ENCODE measurements at places on chromosomes 3 and 15. TPM values are rescaled to one million over a fixed set of nuclear protein-coding genes. Genes with fewer than 3 reads are reported as not detected.

Gene MYH15
- total RNA-seq: 0.20 TPM

Gene GHSR
- total RNA-seq: not detected

Gene CADPS
- total RNA-seq: 0.59 TPM

Gene SNX4
- 41.8 TPM for total RNA-seq

Gene AQP9
- not detected for total RNA-seq

Gene SPSB4
- total RNA-seq: not detected

Gene MUC20
- not detected for total RNA-seq

Gene A4GNT
- total RNA-seq: not detected

Gene EEF1AKMT4
- total RNA-seq: 7.3 TPM

- DNase-seq: no peak
These were observed 141.6 kb upstream of the ARHGEF26 start for GRCh38 chr3:153979418-153980251.

- no peak for DNase-seq
These were observed 115.9 kb downstream of the NEK11 start for GRCh38 chr3:131142580-131142979.

DNA sequence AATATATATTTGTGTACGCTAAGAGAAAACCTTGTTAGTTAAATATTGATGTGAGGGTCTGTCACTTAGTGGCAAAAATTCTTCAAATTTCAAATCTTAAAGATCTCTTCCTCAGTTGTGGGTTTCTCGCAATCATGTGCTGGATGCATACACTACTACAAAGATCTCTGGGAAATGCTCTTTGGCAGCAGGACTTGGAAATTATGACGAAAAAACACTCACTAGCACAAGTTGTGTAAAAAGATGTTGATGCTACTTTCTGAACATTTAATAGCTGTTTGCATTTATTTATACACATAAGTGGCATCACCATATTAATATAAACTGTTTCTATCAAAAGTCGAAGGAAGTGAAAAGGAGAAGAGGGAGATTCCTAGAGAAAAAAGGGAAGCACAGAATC lies 10.8 kb upstream of the NANOGP8 start:
- no peak for DNase-seq

DNA sequence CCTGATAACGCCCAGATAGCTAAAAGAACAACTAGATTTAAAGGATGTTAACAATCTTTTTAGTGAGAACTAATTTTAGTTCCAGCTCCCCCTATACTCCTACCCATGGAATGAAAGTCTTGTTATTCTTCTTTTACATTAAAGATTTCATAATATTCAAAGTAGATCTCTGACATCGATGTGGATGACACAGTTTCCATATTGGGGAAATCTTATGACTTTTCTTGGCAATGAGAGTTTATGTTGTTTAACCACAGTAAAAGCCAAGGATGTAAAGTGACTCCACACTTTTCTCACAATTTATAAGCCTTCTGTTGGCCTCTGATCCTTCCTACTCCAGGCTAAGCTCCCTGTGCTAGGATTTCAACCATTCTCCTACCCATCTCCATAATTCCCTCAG lies 332.6 kb upstream of the KCNMB2 start:
- no peak for DNase-seq

DNA sequence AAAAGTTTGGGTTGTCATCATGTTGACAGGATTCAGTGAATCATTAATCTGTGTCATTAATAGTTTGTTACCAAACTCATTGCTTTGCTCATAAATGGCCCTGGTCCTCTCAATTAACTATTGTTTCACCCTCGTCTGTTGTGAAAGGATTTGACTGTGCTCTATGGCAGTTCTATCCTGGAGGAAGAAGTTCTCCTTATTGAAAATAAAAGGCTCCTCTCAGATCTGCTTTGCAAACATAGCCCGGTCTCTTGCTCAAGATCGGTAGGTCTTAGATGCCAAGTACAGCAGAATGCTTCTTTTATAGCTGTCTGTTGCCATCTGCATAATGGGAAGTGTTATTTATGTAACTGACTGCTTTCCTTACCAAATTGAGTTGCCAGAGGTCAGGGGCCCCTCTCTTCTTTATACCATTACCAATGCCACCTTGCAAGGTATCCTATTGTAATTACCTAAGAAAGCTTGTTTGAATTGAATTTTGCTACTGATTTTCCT lies 146.5 kb downstream of the EBLN2 start:
- DNase-seq: no peak

- peak; percentile 89 for DNase-seq
These were observed 99.6 kb upstream of the STT3B start for GRCh38 chr3:31432897-31433678.

DNA sequence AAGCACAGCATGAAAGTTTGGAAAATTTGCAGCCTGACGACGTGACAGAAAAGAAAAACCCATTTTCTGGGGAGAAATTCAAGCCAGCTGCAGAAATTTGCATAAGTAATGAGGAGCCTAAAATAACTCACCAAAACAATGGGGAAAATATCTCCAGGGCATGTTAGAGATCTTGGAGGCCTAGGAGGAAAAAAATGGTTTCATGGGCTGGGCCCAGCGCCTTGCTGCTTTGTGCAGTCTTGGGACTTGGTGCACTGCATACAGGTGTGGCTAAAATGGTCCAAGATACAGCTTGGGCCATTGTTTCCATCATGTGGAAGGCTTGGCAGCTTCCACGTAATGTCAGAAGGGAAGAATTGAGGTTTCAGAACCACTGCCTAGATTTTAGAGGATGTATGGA lies 428.5 kb upstream of the FRG2C start:
- DNase-seq: no peak

DNA sequence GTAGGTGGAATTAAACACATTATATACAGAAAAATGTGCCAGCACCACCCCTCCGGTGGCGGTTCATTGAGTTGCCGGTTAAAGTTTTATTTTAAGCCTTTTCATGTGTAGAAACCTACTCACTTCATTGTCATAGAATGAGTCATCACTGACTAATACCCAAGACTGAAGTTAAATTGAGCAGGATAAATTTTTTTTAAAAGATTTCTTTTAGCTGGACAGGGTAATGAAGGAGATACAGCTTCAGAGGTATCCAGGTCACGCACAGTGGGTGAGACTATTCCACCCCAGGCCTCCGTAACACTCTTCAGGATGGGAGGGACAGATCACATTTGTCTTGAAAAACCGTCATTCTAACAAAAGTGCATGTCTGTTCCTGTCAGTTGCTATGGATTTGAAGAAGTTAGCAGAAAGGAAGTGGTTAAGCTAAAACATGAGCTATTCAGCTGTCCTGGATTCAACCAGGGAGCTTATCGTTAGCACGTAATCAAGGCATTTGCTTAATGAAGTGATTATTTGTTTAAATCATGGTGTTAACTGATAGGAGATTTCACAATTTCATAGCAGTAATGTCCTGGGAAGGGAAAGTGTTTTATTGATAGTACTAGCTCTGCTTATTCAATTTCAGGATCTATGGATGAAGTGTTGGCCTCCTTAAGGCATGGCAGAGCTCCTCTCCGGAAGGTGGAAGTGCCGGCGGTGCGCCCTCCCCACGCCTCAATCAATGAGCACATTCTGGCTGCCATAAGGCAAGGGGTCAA lies 23.4 kb downstream of the WHAMM start:
- DNase-seq: peak; percentile 93

DNA sequence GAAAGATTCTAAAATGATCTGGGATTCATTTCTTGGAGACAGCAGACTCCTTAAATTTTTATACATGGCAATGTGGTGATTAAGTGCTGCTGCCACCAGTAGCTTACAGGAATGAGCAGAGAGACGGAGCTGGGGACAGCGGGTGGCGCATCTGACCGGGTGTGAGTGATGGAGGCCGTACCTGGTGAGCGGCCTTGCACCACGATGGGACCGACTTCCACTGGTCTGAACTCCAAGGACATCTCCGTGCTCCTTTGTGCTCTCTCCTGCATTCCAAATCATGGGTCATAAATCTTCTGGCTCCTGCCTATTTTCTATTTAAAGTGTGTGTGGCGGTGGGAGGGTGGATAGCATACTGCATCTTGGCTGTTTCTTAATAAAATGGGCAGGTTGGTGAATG lies 262.6 kb downstream of the ABHD5 start:
- no peak for DNase-seq
